ENCODE measurements at places on chromosomes 2 and 18.

DNA sequence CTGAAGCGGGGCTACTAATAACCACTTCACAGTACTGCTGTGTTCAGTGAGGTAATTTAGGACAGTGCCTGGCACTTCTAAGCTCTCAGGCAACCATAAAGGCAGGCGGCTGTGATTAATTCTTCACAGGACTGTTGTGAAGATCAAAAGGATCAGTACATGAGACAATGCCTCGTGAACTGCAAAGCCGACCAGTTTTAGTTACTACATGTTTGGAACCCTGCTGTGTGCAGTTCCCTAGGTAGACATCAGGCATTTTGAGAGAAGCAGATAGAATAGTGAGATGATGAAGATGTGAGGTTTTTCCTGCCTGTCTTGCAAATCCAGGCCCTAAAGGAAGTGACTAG is 19.1 kb downstream of the EFHD1 start:
- no peak for DNase-seq

- no peak for DNase-seq
Observed at GRCh38 chr2:129087133-129087813, 768.6 kb upstream of the HS6ST1 start.

DNA sequence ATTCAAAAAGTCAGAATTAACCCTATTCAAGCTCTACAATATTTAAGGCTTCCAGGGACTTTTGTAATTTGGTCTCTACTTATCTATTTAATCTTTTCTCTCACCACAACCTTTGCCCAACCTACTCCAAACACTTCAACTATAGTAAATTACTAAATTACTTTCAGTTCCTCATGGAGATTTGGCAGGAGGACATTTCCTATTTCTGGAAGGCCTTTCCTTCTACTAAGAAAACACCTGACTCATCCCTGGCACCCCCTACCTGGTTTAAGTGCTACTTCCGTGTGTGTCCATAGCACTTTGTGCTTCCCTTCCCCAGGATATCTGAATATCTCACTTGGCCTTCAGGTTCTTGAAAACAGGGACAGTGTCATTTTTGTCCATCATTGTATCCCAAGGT is 96.3 kb downstream of the UPP2 start:
- DNase-seq = no peak

GRCh38 chr2:189318761-189319160 is 122.5 kb upstream of the WDR75 start:
- DNase-seq = no peak

GRCh38 chr2:140597205-140597604 is 1533.6 kb downstream of the LRP1B start:
- no peak for DNase-seq

DNA sequence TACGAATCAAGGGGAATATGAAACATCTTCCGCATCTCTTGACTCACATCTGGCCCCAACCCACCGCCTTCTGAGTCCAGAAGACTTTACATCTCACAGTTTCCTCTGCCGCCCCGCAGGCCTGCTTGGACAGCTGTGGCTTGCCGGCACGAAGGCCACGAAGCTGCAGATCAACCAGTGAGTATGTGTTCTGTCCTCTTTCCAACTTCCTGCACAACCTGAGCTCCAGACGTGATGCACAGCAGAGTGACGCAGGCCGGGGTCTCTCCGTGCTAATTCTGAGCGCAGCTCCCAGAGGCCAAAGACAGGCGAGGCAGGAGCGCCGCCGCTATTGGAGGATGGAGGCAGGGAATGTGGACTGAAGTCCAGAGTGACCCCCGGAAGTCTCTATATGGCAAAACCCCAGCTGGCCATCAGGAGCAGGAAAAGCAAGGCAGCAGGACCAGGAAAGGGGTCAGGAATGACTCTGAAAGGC is 93.5 kb downstream of the ZCCHC2 start:
- no peak for DNase-seq

GRCh38 chr2:233840520-233840919 is 13.8 kb downstream of the HJURP start:
- no peak for DNase-seq

DNA sequence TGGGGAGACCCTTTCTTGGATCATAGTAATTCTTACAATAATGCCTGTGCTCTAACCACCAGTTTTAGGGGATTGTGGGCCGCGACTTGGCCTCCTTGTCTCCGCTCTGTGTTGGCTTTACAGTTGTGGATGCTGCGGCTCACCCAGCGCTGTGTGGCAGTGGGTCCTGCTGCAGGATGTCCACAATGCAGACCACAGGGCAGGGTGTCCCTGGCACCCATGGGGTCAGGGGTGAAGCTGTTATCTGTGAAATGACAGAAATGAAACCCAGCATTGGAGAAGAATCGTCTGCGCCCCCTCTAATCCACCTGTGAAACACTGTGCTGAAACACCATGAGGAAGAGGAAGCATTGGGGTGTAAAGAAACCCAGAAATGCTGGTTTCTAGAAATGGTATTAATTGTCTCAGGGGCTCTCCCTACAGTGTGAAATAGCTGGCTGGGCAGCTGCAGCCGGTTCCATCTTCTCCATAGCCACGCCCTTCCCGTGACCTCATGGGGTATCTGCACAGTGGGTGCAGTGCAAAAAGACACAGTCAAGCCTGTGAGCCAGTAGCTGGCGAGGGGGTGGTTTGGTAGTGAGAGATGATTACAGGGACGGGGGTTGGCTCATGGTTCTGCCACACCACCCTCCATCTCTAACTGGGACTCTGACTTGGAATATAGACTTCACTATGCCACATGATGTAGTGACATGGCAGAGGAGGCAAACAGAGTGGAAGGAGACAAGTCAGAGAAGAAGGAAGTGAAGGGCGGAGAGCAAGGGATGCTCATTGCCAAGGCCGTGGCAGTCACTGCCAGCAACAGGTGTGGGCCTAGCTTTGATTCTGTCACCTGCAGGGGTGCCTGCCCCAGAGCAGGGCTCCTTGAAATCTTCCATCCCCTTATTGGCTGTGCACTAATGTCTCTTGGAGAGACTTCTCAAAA is 16.2 kb downstream of the INPP4A start:
- no peak for DNase-seq
